Stimulated activated CD4-positive, alpha-beta T cell treated with anti-CD3 and anti-CD28 coated beads, TNF-alpha, amount 100 ng/mL, for 48 hours (primary cell): ENCODE measurements at places on chromosomes 11 and 22.
A peak's percentile ranks its signal among the peaks of the same experiment; 100 is the strongest.

GRCh38 chr11:29962243-29962642, 54.6 kb downstream of the KCNA4 start:
- no peak for DNase-seq

DNA sequence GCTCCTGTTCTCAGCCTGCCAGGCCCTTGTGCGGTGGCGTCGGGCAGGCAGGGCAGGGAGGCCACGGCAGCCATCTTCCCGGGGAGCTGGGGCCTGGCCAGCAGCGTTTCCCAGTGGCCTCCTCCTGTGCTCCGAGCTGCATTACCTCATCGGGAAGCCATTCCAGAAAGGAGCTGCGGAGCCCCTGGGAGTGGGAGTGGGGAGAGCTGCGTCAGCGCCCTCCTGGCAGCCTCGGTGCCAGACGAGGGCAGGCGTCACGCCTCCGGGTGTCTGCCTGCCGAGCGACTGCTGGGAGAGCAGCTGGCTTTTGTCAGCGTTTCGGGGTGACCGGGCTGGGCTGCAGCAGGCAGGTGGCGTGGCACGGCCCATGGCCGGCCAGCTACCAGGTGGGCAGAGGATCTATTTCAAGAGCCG, 30.9 kb upstream of the WNT7B start:
- no peak for DNase-seq

- no peak for DNase-seq
These were observed 649 bp downstream of the PRRG4 start for GRCh38 chr11:32830413-32830738.

DNA sequence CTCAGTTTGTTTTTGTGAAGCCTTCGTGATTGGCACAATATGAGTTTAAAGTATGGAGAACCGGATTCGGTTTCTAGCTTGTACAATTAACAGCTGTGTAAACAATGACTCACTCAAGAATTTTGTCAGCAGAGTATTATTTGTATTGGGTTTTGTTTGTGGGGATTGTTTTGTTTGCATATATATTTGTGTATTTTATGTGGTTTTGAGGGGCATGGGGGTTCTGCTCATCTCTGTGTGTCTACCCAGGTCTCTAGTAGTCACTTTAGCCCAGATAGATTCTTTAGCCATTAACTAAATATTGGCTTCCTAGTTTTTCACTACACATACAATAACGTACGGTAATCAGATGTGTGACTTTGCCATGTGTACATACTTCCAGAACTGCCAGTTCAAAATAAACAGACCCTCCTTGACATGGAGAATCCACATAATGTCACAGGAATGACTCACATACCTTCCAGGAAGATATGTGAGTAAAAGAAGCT, 7.5 kb upstream of the MS4A7 start:
- DNase-seq: no peak

DNA sequence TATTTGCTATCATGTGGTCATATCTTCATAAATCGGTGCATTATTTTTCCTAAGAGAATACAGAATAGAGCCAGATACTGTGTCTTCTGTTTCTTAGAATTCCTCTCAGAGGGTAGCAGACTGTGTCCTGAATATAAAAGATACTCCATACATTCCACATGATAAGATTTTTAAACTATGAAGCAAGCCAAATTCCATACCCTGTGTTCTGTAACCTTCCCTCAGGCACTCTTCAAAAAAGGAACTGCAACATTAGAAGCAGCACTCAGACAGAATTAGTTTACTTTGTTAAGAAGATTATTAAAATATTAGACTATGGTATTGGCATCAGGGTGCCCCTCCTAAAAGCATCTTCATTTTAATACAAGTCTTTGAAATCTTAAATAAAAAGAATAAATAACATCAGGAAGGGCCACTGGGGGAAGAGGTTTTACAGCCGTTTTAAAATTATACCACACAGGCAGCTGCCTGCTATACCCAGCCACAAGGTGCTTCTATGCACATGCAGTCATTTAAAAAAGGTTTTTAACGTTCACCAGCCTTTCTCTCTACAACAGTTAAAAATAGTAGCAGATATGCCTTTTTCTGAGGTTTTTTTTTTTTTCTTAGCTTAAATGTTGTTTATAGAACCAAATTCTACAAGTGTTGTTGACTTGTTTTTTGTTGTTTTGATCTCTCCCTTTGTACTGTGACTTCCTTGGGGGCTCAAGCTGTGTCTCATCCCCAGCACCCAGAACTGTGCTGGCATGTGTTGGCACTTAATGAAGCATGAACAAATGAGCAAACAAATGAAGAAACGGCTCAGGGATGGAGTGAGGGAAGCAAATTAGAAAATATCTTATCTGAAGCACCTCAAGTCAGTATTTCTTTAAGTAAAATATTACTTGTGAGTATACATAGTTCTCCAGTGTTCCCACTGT, 54.7 kb upstream of the CCDC89 start:
- no peak for DNase-seq

DNA sequence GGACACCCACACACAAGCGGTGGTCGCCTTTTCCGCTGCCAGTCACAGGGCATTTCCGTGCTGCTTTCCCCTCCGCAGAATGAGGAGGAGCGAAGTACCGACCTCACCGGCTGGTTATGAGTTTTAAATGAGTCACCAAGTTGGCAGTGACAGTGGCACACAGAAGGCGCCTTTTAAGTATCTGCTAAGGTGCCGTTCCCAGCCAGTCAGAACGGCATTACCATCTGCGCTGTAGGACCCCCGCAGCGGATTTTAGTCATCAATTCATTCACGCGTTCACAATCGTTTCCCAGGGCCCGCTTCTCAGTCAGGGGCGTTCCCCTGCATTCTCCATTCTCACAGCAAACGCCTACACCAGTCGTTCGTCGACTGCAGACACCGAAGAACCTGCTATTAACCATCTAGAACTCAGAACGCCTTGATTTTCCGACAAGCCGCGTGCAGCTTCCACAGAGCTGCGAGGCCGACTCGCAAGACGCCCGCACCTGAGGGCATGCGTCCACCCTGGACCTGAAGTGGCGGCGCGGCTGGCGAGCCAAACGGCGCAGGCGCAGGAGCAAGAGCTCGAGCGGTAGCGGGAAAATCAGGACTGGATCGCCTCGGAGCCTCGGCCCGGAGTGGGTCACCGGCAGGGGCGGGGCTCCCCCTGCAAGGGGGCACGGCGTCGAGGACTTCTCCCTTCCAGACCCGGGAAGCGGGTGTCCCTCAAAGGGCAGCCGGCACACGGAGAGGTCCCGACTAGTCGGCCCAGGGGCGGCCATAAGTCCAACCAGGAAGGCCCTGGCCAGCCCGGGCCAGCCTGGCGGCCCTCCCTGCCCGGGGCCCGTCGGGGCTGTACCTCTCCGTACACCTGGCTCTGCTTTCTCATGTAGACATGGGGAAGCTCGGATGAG, 642 bp downstream of the CYP2R1 start:
- peak; percentile 70 for DNase-seq

GRCh38 chr11:111785886-111786412, 19.8 kb upstream of the PPP2R1B start:
- no peak for DNase-seq

DNA sequence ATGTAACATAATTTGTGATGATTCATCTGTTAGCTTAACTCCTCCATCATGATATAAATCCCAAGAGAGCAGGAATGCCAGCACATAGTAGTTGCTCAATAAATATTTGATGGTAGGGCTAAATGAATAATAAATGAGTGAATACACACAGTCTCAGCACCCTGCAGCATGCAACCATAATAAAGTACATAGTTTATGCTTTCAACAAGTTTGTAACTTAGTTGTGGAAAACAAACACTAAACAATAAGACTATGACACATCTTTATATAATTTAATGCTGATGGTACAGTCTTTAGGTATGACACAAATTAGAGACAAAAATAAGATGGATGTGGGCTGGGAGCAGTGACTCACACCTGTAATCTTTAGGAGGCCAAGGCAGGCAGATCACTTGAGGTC, 3.8 kb downstream of the ALKBH8 start:
- DNase-seq: no peak

- DNase-seq: no peak
These were observed 57.7 kb downstream of the DGCR2 start for GRCh38 chr22:19064354-19065054.

DNA sequence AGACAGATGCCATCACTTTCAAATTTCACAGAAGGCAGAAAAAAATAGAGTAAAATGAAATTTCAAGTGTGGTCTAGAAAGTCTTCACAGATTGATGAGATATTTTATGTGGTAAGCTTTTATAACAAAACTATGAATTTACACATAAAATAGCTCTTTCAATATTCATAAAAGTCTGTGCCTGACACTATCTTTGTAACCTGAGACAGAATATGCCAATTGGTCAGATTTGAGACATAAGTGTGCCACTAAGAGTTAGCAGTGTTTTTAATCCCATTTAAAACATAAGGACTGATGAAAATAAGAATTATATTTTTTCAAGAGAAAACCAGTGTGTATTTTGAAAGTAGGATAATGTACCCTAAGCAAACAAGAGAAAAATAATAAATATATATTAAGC, 769.5 kb upstream of the LUZP2 start:
- DNase-seq: no peak

GRCh38 chr11:14644226-14645014, 816 bp downstream of the PDE3B start:
- peak; percentile 33 for DNase-seq

DNA sequence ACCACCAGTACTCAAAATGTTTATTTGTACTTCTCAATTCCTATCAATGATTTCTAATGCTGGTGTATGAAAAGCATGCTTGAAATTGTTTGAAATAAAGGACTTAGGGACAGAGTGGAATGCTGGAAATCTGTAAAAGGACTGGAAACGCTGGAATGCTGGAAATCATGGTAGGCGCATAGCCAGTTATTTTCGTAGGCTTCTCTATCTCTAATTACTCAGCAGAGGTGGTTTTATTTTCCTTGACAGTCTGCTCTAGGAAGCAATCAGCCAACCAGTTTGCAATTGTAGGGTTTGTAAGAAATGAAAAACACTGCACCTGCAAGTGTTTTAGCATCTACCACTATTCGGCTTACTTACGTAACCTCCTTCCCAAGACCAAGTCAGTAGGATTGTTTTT, 788 bp downstream of the LIN7C start:
- DNase-seq: no peak

DNA sequence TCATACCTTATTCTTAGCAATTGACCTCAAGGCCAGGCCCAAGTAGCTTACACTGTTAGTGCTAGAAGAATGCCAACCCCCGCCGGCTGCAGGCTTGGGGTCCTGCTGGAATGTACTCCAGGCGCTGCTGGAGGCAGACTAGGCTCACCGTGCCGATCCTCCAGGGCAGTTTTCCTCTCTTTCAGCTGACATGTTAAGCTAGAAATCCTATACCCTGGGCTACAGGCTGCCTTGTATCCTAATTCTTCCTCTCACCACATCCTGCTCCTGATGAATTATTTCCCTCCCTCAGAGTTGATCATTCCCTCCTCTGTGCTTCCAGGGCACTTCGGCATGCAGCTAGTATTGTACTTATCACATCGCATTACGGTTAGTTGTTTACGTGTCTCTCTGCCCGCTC, 3.4 kb downstream of the SPTBN2 start:
- no peak for DNase-seq

DNA sequence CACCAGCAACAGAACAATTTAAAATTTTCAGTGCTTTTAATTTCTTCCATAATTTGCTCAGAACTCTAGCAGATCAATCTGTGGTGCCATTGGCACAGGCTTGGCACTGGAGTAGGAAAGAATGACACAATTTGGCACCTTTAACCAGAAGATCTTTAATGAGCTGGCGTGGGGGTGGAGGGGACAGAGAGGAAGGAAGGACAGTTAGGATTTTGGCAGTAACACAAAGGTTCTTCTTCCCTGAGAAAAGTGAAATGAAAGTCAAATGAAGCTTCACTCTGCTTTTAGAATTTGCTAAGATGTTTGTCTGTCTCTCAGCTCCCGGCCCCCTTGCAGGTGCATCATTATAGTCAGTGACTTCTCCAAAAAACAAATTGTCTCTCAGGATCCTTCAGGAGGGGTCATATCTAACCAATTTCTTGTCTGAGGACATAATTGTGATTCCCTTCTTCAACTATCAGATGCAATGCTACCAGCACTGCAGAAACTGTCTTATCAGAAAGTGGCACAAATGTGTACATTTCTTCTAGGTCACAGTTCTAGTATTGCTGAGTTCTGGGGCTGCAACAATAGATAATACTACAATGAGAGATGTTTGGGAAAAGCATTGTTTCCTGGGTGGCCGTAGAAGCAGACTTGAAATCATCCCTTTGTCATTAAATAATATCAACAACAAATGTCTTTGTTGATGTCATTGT, 66.8 kb downstream of the CSTPP1 start:
- DNase-seq: peak; percentile 21

GRCh38 chr11:132590986-132591385, 941.3 kb downstream of the OPCML start:
- DNase-seq: no peak

- no peak for DNase-seq
These were observed 308.8 kb downstream of the LUZP2 start for GRCh38 chr11:24805671-24806070.

DNA sequence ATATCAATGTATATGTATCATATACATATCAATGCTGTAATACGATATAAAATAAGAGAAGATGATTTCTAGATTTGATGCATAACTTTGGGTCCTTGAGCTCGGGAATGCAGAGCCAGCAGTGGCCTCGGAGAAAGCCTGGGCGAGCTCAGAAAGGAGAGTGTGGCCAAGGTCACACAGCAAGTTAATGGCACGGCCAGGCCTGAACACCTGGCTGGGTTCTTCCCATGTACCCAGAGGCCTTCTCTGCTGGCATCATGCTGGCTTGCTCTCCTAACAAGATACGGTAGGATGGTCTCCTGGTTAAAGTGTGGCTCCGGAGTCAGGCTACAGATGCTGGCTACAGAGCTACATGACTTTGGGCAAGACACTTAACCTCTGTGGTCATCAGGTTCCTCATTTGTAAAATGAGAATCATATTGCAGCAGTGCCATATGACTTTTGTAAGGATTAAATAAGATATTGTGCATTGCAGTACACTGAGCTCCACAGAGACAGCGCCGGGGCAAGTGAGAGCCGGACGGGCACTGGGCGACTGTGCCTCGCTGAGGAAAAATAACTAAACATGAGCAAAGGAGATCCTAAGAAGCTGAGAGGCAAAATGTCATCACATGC, 29.9 kb downstream of the TPST2 start:
- no peak for DNase-seq

- no peak for DNase-seq
These were observed 102.2 kb downstream of the BRD1 start for GRCh38 chr22:49725516-49725915.

DNA sequence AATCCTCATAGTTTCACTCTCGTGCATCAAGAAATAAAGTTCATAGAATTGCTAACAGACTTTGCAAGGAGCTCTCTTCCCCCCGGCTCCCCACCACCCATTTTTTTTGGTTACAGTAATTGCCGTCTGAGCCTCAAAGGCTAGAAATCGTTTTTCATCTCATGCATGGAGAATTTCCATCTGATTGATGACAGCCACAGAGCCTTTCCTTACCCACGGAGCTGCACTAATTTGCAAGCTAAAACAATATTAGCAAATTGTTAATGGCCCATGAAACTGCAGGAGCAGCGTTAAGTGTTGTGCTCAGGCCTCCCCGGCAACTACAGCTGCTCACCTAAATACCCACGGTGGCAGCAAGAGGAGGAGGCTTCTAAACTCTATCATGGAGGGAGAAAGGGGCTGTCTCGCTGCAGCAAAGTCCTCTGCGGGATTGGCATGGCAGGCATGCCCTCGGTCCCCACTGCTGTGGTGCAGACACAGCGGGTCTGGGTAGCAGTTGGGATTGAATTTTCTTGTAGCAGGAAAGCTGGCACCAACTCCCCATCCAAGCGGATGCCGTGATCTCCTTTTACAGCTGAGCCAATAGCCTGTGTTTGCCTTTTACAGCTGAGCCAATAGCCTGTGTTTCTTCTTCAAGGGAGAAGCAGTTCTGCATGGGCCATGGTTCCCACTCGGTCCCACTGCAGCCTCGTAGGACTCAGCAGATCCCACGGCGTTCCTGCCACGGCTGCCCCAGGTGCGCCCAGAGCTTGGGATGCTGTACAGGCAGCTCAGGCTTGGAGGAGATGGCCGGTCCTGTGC, 412.3 kb downstream of the BRD1 start:
- no peak for DNase-seq
